NB4 (cell line): ENCODE measurements at places on chromosomes 2 and 18.

GRCh38 chr2:233690444-233690843, 2.2 kb upstream of the UGT1A6 start:
- DNase-seq = no peak

DNA sequence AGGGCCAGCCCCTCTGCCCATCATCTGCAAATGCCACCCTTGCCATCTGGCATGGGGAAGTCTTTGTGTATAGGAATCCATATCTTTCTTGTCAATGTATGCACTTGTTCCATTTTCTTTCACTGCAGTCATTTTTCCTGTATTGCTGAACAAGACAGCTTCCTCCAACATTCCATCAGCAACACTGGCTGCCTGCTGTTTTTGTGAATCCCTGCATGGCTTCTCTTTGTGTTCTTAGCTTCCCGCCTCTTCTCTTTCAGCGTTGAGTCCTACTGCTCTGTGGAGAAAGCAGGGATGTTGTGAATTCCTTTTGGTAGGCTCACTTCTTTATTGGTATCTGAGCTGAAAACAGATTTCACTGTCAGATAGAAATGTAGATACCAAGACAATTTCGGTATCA, 150.0 kb downstream of the LPIN1 start:
- DNase-seq = no peak

GRCh38 chr18:77263466-77263763, 13.8 kb downstream of the GALR1 start:
- no peak for DNase-seq

GRCh38 chr2:238182362-238182761, 21.1 kb downstream of the ILKAP start:
- DNase-seq = no peak

DNA sequence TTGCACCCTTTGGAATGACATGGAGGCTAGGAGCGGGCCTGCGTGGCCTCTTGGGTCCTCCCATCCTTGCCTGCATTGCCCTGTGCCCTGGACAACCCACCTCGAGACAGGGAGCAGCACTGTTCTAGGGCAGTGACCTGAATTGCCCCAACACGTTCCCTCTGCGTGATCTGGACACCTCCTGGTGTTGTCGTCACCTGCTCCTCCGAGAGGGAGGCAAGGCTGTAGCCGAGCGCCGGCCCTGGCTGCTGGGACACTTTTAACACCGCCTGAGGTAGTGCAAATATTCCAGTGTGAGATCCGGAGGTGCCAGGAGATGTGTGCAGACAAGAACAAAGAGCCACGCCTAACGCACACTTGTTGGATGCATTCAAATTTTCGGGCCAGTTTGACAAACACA, 131.5 kb downstream of the SMAD7 start:
- no peak for DNase-seq

- no peak for DNase-seq
These were observed 19.1 kb downstream of the KLHL14 start for GRCh38 chr18:32753656-32754260.

DNA sequence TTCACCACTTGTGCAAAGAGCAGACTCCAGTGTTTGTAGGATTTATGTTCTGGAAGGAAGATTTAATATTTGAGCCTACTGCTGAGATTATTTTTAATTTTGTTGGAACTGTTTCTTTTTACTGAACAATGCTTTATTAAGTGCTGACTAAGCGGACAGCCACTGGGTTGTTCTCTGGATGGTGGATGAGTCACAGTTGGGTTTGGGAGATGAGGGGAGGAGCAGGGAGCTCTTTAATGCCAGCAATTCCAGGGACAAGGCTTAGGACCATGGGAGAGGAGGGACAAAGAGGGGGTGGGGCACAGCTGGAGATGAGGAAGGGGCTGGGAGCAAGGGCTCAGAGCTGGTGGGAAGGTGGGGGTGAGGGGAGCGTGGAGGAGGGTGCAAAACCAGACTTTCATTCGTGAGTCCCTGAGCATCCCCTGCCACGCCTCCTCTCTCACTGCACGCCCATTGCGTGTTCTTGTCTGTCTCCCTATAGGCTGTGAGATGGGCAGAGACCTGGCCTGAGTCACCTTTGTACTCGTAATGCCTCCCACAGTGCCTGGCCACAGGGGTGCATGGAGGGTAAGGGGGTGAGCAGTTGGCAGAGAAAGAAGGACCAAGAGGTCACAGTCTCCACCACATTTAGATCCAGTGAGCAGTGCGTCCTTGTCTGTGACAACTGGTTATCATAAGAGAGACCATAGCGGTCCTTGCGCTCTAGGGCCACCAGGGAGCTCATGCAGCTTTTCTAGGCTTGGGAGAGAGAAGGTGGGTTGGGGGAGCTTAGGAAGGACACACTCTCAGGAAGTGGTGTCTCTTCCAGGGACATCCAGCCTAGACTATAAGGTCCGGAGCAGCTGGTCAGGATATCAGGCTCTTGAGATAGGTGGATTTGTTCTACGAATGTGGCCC, 18.4 kb downstream of the SLC4A3 start:
- DNase-seq = no peak
